Mammary epithelial cell (primary cell): ENCODE measurements at places on chromosomes 12 and 14. TPM values are rescaled to one million over a fixed set of nuclear protein-coding genes. Genes with fewer than 3 reads are reported as not detected.

Gene SALL2
- total RNA-seq: 3.3 TPM

Gene MYF5
- total RNA-seq: not detected

Gene CCDC175
- not detected for total RNA-seq

Gene WSCD2
- 0.38 TPM in 1 of 2 replicates, not detected in the other for total RNA-seq

Gene CYP46A1
- total RNA-seq: 0.11 TPM in 1 of 2 replicates, not detected in the other

Gene TMTC2
- total RNA-seq: 7.3 and 8.3 TPM in 2 replicates

Gene TAMALIN
- 0.50 TPM for total RNA-seq

Gene THTPA
- 10.8 and 11.5 TPM in 2 replicates for total RNA-seq

Gene TCL1B
- not detected in 2 replicates for total RNA-seq

Gene CMTM5
- total RNA-seq: not detected

Gene KLRC4
- total RNA-seq: not detected in 2 replicates

Gene NPFF
- not detected in 2 replicates for total RNA-seq

Gene CD69
- total RNA-seq: not detected

Gene P2RX7
- total RNA-seq: 0.43 and 0.49 TPM in 2 replicates

Gene GPRC5D
- not detected in 2 replicates for total RNA-seq

Gene RAB15
- 6.2 TPM for total RNA-seq

Gene CFAP54
- total RNA-seq: 0.51 and 1.6 TPM in 2 replicates

Gene RNASE12
- not detected for total RNA-seq

Gene IL26
- total RNA-seq: not detected

Gene PRDM4
- 25.3 TPM for total RNA-seq

Gene ACSM4
- total RNA-seq: not detected in 2 replicates

Gene ESPL1
- 6.8 and 19.7 TPM in 2 replicates for total RNA-seq

Gene SMIM41
- total RNA-seq: not detected in 2 replicates

Gene UBR7
- 20.3 TPM for total RNA-seq

Gene SLC5A8
- total RNA-seq: not detected
